Stimulated activated CD4-positive, alpha-beta T cell treated with anti-CD3 and anti-CD28 coated beads, Interleukin-1b, Interleukin-23, amount 100 ng/mL, for 1 hour (primary cell): ENCODE measurements at places on chromosomes 3 and 15.

GRCh38 chr3:100082714-100083113 is 31.6 kb downstream of the FILIP1L start:
- DNase-seq, result no peak

- no peak for DNase-seq
Observed at GRCh38 chr3:45515999-45516725, 78.4 kb upstream of the LIMD1 start.

DNA sequence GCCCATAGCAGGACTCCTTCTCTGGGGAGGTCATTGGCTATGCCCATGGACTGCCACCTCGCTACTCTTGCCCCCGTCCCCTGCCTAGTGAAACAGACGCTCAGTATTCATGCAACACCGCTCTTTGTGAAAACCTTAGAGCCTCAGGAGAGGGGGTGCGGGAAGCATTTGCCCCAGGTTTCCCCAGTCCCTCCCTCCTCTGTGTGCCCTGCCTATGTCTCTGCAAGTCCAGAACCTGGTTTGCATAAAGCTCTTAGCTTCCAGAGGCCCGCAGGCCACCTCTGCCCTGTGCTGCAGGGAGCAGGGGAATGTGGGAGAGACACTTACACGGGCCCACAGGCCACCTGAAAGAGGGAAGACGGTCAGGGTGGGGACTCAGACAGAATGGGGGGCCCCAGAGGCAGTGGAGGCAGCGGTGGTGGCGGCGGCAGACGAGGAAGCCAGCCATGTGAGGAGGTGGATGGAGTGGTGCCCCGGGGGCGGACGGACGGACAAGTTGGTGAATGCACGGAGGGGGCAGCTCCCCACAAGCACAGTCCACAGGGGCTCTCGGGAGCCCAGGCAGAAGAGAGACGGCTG is 33.8 kb upstream of the CTSH start:
- no peak for DNase-seq

GRCh38 chr15:67717776-67718175 is 107.5 kb upstream of the SKOR1 start:
- no peak for DNase-seq

DNA sequence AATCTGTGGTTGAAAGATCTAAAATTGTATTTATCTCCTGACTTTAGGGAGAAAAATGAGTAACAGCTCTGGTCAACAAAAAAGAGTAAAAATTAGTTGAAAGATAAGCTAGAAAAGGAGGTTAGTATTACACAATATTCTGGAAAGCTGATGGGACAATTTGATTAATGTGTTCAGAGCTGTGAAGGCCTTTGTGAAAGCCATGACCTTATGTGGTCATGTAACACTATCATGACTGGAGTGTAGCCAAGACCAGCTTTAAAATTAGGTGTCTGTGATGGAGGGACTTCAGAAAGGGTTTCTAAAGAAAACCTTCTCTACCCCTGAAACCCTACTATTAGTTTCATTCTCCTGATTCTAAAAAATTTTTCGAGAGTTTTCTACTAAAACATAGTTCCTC is 127.2 kb downstream of the NFKBIZ start:
- no peak for DNase-seq

GRCh38 chr3:63467392-63467791 is 185.1 kb upstream of the SNTN start:
- no peak for DNase-seq

DNA sequence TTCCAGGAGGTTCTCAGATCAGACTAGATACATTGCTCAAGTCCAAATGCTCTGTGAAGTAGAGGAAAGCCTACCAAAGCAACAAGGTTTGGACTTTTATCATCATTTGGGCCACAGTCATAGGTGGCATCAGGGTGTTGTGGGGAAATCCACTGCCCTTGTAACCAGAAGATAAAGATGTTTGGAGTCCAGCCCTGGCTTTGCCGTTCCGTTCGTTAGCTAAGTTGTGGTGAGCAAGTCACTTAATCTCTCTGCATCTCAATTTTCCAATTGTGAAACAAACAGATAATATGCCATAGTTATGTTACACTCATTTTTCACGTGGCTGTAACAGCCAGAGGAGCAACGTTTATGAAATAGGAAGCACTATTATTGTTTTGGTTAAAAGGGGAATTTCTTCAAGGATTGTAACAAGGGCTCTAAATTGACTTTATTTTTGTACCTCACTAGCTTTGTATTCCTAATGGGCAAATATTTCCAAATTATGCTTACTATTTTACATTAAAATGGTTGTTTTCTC is 125.6 kb downstream of the CD47 start:
- DNase-seq, result no peak

DNA sequence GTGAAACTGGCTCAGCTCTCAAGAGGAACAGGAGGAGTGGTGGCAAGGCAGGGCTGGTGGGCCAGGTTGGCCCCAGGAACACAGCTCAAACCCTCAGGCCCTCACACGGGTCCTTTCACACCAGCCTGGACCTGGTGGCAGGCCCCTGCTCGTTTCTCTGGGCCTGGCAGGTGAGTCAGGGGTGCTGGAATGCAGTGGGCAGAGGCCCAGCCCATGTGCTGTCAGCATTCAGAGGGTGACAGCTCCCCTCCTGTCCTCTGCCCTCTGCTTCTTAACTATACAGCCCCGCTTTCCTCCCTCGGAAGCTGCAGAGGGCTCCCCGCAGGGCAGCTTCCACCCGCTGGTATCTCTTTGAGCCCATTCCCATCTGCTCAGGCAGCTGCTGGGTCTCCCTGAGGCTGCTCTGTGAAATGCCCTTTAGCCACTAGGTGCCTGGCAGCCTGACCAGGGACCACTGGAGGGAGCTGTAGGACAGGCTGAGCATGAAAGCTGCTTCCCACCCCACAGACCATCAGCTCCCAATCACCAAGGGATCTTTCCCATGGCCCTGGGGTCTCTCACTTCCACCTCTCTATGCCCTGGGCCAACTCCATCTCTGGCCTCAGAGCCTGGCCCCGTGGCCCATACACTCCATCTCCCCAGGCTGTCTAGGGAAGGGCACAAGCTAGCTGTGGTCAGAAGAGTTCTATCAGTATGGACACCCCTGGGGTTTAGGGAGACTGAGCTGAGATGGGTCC is 24.8 kb downstream of the SHF start:
- DNase-seq, result no peak

GRCh38 chr3:177599326-177599725 is 402.0 kb upstream of the TBL1XR1 start:
- DNase-seq, result no peak

DNA sequence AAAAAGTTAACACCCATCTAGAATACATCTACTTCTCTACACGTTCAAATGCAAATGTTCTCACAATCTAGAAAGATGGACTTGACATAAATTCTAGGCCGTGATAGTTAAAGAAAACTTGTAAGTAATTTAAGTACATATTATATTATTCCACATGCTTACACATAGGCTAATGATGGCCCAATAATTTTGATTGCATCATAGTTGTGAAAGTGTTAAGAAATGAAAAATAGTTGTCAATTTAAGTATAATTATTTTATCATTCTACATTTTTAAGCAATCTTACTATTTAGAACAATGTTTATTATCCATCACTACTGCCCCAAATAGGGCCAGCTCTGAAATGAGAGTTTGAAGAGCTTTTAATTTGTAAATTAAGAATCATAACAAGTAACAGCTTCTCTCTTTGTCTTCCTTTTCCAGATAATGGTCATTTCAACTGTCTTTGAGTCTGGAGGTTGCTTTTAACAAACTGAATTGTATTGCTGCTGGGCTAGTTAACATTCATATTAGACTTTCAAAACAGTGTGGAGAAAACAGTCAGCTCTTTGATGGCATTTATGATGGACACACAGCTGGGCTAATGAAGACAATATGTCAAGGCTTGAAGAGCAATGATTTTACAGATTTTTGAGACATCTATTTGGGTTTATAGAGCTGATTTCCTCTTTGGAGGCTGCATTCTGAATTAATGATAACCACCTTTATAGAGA is 246.1 kb upstream of the KCNH8 start:
- no peak for DNase-seq

DNA sequence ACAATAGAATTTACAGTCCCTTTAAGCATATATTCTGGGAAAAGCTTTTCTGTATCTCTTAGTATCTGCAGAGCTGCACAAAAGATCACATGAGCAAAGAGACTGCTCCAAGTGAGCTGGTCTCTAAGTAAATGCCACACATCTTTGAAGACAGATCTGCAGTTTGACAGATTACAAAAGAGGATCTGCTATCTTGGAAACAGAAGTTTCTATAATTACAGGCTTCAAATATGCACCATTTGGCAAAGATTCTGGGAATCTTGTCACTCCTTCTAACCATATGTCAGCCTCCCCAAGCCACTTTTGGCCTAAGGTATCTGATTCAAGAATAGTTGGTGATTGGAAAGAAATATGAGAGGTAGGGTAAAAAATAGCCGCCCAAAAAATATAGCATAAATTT is 9.6 kb upstream of the CFAP44 start:
- no peak for DNase-seq

DNA sequence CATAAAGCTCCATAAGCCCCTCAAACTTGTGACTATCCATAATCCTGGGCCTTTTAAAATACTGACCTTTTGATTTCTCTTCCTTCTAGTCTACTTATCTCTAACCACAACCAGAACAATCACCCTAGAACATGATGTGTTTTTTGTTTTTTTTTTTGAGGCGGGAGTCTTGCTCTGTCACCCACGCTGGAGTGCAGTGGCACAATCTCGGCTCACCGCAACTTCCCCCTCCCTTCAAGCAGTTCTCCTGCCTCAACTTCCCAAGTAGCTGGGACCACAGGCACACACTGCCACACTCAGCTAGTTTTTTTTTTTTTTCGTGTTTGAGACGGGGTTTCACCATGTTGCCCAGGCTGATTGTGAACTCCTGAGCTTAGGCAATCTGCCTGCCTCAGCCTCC is 25.1 kb downstream of the VPS39 start:
- DNase-seq, result no peak

DNA sequence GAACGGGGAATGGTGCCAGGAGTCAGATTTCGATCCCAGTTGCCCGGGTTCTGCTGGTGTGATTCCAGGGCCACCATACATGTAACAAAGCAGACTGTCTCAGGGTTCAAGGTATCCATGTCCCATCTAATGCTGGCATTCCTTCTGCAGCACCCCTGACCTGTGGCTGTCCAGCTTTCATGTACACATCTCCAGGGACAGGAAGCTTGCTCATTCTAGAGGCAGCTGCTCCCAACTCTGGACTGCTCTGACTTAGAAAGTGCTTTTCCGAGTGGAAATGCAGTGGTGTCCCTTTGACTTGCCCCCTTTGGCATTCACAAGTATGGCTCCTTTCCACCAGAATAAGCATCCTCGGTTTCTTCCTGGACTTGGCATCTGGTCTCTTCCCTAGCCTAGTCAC is 30.9 kb downstream of the PML start:
- DNase-seq, result no peak

GRCh38 chr3:153443961-153444360 is 281.9 kb downstream of the RAP2B start:
- no peak for DNase-seq

GRCh38 chr3:170830580-170830979 is 39.4 kb downstream of the RPL22L1 start:
- DNase-seq, result no peak

- DNase-seq, result no peak
Observed at GRCh38 chr15:80828796-80829195, 49.6 kb downstream of the CEMIP start.

DNA sequence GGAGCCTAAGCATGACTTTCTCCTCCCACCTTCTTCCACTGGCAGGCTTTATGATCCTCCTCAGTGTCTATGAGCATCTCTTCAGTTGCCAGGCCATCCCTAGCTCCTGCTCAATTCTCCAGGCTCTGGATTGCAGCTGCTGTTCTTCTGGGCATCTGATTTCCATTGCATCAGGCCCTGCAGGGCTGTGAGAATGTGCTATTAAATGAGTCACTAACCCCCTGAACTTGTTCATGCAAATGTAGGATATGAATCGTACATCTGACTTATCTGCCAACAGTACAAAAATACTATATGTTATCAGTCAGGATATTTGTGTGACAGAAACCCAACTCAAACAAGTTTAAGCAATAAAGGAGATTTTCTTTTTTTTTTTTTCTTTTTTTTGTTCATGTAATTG is 11.9 kb downstream of the GPR176 start:
- no peak for DNase-seq

GRCh38 chr15:64883997-64884511 is 27.6 kb upstream of the ANKDD1A start:
- DNase-seq, result peak; percentile 46

GRCh38 chr15:47803767-47804166 is 86.5 kb downstream of the SEMA6D start:
- no peak for DNase-seq

DNA sequence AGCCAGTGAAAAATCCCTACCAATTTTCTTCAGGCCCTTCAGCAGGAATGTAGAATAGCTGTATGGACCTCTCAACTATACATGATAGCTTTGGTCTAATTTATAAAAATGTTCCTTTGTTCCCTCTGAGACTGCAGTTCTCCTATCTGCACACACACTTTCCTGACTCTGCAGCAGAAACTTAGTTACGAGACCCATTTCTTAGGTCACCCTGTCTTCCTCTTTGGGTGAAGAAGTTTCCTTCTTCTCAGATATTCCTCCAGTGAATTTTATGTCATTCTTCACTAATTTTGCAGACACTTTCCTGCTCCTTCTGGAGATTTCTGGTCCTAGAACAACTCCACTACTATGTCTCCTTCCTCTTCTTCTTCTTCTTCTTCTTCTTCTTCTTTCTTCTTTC is 42.6 kb downstream of the CD200R1L start:
- DNase-seq, result no peak

GRCh38 chr3:45952456-45952855 is 9.2 kb downstream of the CXCR6 start:
- DNase-seq, result no peak

DNA sequence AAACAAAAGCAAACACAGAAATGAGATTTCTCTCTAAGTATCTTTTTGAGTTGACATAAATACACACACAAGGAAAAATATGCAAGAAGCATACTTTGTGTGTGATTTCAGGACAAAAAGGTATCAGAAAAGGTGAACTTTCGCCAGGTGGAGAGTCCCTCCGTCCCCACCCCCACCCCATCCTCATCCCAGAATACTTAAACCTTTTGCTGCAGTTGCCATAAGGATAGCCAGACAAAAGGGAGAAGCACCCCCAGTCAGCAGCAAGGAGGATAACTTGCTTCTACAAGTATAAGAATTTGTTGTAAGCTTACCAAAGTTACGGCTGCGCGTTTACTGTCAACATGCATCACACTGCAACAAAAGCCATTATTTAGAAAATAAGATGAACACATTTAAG is 10.3 kb downstream of the FOXP1 start:
- DNase-seq, result no peak

DNA sequence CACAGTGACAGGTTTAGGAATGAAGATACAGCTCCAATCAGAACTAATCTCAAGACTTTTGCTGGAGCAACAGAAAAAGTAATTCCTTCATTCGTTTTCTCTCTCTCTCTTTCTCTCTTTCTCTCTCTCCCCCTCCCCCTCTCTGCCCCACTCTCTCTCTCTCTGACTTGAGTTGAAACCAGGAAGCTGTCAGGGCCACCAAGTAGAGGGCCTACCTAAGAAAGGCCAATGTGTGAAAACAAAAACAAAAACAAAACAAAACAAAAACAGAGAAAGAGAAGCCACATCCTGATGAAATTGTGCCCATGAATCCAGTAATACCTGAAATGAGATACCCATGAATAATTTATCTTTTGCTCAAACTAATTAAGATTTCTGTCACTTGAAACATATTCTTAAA is 72.9 kb downstream of the ATP8B4 start:
- no peak for DNase-seq
